ENCODE measurements at places on chromosomes 16 and 17.

DNA sequence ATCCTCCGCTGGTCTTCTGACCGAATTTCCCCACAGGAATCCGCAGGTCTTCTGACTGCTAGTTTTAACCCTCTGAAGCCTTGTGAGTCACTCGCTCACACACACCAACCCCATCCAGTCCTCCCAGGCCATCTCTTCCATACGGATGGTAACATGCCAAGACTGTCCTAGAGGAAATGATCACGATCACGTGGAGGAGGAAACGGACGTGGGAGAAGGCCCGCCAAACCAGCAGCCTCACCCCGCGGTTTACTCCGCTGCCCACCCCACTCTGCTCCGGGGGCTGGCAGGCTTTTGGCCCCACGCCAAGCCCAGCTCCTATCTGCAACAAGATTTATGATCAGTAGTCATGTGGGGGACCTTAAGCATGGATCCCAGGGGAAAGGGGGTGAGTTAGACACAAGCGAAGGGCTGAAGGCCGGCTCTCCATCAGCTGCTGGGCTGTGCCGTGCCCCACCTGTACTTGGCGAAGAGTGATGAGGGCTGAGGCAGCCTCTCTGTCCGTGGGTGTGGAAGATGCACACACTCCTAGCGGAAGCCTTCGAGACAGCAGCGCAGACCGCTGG, 1.5 kb upstream of the FAAP100 start:
- no peak for DNase-seq

DNA sequence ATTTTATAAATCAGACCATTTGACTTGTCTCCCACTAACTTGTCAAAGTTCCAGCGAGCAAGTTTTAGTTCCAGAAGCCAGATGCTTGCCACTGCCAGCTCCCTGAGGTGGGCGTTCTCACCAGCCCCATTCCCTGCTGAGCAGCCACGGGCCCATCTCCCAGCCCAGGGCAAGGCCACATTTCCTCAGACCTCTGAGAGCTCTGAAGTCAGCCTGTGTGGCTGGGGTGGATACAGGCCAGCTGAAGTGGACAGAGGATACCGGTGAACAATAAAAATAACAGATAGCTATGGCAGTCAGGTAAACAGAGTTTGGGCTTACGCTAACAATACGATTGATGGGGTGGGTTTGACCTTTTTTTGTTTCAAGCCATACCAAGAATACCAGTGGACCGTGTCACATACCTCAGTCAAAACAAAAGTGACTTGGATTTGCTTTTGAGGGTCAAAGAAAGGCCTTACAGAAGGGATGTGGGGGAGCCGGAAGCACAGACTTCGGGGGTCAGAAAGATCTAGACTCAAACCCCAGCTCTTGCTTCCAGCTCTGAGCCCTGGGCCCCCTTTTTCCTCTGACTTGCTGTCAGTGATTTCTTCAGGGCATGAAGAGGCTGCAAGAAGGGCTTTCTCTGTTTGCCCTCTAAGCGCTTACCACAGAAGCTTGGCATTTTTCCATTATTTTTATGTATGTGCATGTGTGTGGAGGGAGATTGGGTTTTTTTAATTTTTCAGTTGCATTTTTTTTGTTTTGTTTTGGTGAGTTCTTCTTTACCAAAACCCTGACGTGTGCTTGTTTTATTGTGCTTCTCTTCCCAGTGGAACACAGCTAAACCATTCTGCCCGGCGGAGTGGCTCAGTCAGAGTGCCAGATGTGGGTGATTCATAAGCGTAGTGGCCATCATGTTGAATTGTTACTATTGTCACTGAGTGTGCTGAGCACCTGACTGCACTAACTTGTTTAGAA, 109.9 kb downstream of the GNAO1 start:
- DNase-seq, result no peak

DNA sequence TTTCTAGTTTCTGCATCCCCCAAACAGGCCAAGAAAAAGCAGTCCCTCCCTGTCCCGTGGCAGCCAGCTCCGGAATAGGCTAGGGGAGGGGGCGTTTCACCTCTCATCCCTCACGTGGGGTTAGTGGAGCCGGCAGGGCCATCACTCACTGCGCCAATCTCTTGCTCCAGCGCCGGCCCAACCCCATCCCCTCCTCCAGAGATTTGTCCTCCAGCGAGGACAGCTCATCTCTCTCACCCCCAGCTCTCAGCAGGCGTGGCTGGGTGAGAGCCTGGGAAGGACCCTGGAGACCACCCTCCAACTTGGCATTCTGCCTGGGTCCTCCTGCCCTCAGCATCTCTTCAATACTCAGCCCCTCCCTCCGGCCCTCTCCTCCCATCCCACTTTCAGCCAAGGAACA, 74.1 kb downstream of the TMEM132E start:
- no peak for DNase-seq

GRCh38 chr17:80396157-80397033, 18.6 kb upstream of the ENDOV start:
- DNase-seq, result no peak

DNA sequence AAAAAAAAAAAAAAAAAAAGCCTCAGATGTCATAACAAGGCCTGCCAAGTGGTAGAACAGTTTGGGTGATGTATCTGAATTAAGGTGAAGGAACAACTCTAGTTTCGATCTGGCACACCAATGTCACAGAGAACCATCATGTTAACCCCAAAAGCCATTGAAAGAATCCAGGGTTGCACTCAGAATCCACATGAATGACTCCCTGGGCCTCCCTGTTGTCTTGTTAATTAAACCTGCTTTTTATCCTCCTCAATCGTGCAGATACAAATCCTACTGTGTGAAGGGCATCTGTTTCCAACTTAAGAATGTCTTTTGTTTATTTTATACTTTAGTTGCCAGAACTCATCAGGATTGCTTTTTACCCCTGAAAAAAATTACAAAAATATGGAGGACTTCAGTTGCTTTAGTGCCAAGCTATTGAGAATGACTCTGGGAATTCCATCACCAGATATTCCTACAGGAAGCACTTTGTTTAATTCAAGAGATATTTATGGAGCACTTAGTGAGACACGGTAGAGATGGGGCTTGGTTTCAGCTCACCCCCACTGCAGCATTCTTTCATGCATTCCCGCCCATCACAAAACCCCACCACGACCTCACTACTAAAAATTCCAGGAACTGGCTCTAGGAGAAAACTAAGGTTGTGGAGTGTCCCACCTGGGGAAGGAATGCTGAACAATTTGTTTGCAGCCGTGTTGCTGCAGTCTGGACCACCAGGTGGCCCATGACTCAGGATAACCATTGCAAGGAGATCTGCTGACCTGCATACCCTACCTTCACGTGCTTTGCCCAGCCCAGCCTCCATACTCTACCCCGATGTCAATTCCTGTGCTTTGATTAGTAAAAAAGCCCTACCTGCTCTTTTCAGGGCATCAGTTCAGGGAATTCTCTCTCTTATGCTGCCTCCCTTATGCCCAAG, 63.8 kb upstream of the GPRC5B start:
- DNase-seq, result no peak

DNA sequence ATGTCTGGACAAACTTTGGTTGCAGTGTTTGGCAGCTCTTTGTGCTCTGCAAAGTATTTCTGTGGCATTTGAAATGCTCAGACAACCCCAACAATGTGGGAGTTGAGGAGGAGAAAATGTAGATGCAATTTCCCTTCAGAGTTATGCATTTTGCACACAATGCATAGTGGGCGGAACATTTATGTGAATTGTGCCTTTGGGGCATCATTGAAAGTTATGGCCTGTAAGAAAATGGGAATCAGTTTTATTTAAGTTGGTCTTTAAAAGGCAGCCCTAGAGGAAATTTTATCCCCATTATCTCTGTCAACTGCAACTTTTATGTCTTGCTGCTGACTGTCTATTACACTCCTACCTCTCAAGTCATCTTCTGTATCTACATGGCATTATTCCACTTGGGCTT, 176.2 kb downstream of the MAP2K6 start:
- no peak for DNase-seq

GRCh38 chr17:51852603-51853002, 305.9 kb downstream of the CA10 start:
- DNase-seq, result no peak

- DNase-seq, result no peak
Measured at GRCh38 chr16:52729731-52730130, 182.8 kb upstream of the TOX3 start.

GRCh38 chr16:70715860-70716357, 30.1 kb upstream of the MTSS2 start:
- no peak for DNase-seq

DNA sequence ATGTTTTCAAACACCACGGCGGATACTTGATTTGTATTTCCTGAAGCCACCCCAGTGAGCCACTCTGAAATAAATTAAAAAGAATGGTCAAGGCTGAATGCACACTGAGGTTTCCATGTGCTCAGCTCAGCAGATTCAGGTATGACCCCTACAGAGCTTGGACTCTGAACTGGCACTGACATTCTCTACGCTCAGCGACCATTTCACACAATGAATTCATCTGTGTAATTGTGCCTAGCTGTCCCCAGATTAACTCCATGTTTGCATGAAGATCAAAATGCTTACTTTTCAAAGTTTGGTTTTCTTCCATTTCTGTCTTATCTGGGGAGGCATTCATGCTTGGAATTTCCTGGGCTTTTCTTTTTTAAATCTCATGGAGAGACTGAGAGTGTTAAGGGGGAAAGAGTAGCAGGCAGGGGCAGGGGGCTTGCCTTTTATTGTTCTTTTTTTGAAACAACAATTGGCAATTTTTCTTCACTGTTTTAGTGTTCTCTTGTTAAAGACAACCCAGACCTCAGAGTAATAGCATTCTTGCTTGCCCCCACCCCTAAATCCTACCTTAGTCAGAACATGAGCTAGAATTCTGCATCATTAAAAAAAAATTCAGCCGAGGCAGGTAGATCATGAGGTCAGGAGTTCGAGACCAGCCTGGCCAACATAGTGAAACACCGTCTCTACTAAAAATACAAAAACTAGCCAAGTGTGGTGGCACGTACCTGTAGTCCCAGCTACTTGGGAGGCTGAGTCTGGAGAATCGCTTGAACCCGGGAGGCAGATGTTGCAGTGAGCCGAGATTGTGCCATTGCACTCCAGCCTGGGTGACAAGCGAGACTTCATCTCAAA, 85.5 kb upstream of the HNF1B start:
- no peak for DNase-seq

- DNase-seq, result no peak
Measured at GRCh38 chr16:67087803-67088202, 21.9 kb upstream of the PHAF1 start.

DNA sequence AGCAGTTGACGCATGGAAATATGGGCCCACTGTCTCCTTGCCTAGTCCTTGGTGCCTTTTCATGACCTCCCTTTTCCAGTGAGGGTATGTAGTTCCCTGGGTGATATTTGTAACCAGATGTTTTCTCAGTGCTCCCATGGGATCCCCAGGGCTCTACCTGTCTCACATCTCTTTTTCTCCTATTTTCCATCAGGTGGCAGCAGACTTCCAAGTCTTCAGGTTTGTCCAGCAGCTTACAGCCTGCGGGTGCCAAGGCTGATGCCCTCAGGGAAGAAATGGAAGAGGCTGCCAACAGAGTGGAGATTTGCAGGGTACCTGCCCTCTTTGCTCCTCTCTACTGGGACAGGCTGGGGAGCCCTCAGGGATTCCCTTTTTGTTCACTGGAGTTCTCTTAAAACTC, 89.1 kb downstream of the ELAC2 start:
- DNase-seq, result no peak

- peak; percentile 15 for DNase-seq
Measured at GRCh38 chr17:1939981-1940809, 84.9 kb downstream of the RTN4RL1 start.

DNA sequence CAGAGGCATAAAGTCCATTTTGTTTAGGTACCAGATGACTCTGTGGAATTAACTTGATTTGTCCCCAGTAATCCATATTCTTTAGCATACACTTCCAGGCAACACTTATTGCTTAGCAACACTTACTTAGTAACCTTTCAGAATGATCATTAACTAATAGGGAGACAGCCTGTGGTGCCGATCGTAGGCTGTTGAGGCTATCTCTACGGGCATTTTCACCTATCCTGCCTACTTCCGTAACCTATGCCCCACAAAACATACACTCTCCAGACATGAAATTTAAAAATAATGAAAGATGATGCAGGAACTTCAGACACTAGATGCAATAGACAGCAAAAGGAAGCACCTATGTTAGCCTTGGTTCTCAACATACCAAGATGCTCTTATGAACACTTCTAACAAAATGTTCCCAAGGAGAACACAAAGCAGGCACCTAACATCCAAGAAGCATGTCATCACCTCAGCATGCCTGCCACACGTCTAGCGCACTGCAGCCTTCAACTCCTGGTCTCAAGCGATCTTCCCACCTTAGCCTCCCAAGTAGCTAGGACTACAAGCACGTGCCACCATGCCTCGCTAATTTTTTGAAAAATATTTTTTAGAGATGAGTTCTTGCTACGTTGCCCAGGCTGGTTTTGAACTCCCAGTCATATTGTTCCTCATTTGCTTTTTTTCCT, 34.5 kb downstream of the HLF start:
- no peak for DNase-seq

- no peak for DNase-seq
Measured at GRCh38 chr17:27281438-27281837, 12.5 kb upstream of the WSB1 start.

GRCh38 chr17:7352503-7352889, 534 bp downstream of the KCTD11 start:
- no peak for DNase-seq

DNA sequence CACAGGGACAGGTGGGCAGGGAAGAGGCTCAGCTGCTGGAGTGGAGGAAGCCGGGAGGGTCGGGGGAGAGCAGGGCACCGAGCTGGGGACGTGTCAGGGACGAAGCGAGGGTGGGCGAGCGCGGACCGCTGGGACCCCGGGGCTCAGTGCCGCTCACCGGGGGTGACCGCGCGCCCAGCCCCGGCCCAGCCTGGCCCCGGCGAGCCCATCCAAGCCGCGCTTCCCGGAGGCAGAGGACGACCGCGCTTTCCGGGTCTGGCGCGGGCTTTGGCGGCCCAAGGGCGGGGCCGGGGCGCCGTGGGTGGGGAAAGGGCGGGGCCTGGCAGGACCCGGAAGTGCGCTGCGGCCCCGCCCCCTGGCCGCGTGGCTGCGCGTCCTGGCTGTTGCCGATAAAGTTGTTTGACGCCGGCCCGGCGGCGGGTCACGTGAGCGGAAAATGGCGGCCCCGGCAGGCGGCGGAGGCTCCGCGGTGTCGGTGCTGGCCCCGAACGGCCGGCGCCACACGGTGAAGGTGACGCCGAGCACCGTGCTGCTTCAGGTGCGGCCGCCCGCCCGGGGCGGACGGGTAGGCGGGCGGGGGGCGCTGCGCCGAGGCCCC, at the start of gene ASPSCR1:
Gene ASPSCR1, plus strand, starts transcription at position 419 of the 598 bp plus-strand sequence. Its CDS starts 18 bp downstream, at position 437.
- no peak for DNase-seq

- no peak for DNase-seq
Measured at GRCh38 chr16:89156740-89157645, 14.6 kb upstream of the CDH15 start.

GRCh38 chr16:81137754-81138153, 41.6 kb upstream of the GCSH start:
- DNase-seq, result no peak

DNA sequence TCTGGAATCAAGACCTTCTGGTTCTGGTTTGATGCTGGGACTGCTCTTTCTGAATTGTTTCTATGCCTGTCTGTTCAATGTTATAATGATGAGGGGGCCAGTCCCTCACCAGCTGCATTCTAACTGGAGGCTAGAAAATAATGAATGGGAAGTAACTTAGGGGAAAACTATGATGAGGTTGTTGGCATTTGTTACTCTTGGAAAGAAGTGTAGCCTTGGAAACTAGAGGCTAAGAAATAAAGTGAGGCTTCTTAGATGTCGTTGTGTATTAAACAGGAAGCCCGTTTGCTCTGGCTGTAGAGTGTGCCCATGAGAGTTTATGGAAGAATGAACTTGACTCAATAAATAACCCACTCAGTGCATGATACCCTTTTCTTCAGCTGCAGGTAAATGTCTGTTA, 140.8 kb downstream of the PRKCA start:
- DNase-seq, result no peak
